T follicular helper cell (primary cell): ENCODE measurements at places on chromosomes 16 and 17.
A peak's percentile ranks its signal among the peaks of the same experiment; 100 is the strongest.

- no peak for DNase-seq
Observed at GRCh38 chr17:45405250-45406086, 27.2 kb downstream of the ARHGAP27 start.

DNA sequence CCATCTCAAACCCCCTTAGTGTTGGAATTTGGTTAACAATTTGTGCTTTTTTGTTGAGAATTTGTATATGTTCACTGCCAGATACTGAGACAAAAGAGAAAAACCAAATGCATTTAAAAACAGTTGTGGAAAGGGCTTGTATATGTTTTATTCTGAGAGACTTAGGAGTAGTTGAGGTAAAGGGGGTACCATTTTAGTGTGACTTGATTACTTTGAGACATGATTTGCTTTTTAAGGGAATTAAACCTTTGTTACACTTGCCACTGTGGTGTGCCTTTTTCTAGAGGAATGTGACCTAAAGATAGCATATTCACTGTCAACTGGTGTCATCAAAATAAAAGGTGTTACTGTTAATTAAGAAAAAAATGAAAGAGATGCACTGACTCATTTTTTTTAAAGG lies 4.5 kb downstream of the IGF2BP1 start:
- no peak for DNase-seq

DNA sequence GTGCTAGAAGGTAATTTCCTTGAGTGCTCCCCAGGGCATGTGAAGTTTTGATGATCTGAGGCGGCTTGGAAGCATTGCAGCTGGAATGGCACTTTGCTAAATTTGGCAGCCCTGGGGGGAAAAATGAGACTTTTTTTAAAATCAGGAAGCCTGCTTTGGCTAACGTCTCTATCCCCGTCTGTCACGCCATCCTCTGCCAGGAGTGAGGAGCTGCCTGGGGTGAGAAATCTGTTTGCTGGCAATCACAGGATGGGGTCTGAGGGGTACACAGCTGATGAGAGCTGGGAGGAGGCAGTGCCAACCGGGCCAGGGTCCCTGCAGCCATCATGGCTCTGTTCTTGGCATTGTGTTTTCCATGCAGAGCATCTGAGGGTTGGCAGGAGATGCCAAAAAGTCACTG lies 2.0 kb downstream of the ABCC12 start:
- no peak for DNase-seq

DNA sequence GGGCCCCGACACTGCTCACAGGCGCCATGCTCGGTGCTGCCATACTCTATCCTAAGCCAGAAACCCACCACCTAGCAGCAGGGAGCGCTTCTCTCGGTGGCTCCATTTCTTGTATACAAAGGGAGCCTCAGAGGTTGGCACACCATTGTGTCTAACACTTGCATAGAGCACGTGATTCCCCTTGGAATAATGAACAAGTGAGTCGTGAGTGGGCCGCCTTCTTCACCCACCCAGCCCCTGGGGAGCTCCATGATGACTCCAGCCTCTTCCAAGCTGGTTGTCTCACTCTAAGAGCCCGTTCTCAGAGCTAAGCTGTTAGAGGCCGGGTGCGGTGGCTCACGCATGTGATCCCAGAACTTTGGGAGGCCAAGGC lies 82.3 kb upstream of the ZNF469 start:
- DNase-seq: no peak

DNA sequence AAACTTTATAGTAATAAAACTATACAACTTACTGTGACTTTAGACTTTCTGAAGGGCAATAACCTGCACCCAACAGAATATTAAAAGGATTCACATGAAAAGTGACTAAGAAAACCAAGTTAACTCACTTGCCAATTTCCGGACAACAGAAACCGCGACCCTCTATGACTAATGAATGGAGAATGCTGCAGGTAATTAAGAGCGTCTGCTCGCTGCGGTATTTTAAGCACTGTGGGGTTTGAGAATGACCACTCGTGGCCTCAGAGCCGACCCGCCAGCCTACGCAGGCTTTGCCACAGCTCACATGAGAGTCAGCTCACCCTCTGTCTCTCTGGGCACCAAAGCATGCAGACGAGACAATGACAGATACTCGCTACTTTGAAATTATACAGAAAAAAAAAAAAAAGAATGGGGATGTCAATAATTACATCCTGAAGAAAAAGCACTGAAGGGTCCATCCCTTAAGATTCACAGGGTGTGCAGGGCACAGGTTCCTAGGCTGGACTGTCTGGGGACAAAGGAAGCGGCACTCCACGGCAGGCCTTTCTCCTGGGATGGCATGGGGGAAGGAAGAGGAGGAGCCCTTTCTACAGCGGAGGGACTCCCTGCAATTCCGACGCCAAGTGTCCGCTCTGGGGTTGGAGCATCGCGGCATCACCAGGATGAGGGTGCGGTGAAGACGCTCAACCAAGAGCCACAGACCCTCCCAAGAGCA lies 35.0 kb downstream of the ZCCHC14 start:
- DNase-seq: no peak

- no peak for DNase-seq
Observed at GRCh38 chr16:80836202-80836601, 31.8 kb upstream of the CDYL2 start.

GRCh38 chr17:66570447-66571195 lies 264.3 kb upstream of the CACNG5 start:
- no peak for DNase-seq

DNA sequence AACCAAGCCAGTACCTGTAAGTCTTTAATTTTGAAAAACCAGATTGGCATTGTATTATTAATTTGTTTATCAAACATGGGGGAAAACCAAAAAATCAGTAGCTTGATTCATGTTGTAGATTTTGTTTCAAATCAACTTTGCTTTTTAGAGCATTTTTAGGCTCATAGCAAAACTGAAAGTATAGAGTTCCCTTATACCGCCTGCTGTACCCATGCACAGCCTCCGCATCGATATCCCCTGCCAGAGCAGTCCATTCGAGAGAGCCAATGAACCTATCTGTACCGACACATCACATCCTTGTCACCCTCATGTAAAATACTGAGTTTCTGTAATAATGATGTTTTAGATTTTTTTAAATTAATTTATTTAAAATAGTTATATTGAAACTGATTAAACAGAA lies 16.2 kb upstream of the MRC2 start:
- DNase-seq: no peak

GRCh38 chr17:1871756-1872155 lies 42.0 kb downstream of the RPA1 start:
- DNase-seq: peak; percentile 27

DNA sequence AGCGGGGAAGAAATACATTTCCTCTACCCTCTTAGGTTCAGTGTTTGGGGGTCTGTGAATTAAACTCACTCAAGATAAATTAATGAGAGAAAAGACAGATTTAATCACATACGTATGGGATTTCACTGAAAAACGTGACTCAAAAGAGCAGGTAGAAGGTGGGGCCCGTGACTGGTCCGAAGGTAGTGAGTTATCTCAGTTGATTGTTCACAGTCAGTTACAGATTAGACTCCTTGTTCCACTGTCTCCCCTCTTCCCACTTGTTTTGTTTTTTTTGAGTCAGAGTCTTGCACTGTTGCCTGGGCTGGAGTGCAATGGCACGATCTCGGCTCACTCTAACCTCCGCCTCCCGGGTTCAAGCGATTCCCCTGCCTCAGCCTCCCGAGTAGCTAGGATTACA lies 301.2 kb downstream of the SEC14L1 start:
- no peak for DNase-seq

GRCh38 chr16:56931271-56931891 lies 561 bp upstream of the HERPUD1 start:
- DNase-seq: no peak

- no peak for DNase-seq
Observed at GRCh38 chr17:12429116-12429515, 236.6 kb upstream of the MYOCD start.

DNA sequence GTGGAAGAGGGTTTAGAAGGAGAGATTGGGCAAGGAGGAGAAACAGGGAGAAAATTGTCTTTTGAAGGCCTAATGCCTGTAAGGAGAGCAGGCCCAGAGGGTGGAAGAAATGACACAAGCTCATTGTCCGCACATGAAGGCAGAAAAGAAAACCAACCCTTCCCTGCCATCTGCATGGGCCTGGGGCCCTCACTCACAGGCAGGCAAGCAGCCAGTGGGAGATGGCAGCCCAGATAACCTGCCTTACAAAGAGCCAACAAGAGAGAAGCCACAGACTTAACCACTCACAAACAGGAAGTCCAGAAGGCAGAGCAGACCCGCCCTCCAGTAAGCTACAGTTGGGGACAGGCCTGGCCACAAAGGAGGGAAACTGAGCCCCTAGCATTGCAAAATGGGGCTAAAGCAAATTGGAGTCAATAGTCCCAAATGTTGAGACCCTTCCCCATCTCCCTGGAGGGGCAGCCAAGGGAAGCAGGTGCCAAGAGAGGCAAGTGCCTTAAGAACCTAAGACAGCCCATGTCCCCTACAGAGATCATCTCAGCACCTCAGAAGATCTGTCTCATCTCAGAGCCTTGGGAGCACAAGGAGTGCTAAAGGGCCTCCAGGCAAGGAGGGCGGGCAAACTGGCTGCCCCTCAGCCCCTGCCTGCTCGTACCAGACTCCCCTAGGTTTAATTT lies 7.3 kb upstream of the TSPOAP1 start:
- peak; percentile 60 for DNase-seq

DNA sequence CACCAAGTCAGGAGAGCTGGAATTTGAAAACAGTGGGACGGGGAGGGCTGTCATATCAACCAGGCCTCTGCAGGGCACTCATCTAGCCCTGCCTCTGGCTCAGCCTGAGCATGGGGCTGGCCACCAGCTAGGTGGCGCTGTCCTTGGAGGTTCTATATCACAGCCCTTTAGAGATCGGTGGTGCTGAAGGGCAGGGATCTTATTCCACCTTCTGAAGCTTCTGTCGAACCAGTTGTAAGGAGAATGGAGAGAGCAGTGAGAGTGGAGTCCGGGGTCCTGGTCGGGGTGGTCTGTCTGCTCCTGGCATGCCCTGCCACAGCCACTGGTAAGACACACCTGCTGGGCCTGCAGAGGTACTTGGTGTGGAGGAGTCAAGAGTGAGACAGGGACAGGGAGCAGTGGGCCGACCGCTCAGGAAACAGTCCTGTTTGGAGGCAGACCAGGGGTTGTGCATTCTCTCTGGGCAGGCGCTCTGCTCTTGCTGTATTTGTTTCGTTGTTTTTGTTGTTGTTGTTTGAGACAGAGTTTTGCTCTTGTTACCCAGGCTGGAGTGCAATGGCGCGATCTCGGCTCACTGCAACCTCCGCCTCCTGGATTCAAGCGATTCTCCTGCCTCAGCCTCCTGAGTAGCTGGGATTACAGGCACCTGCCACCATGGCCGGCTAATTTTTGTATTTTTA lies at the start of gene CES3:
Gene CES3 (plus strand): TSS at position 202 of the 680 bp plus-strand sequence. CDS start 42 bp downstream, at position 244.
- DNase-seq: peak; percentile 34

DNA sequence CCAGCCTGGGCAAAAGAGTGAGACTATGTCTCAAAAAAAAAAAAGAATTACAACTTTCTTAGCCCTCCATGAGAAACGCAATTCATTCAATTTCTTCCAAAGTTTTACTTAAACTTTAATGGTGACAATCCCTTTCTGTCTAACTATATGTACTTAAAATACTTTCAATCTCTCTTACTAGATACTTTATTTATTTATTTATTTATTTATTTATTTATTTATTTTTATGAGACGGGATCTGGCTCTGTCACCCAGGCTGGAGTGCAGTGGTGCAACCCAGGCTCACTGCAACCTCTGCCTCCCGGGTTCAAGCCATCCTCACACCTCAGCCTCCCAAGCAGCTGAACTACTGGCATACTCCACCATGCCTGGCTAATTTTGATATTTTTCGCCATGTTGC lies 108.1 kb downstream of the SPAG9 start:
- DNase-seq: no peak

- DNase-seq: no peak
Observed at GRCh38 chr17:52995881-52996280, 826.8 kb upstream of the KIF2B start.

DNA sequence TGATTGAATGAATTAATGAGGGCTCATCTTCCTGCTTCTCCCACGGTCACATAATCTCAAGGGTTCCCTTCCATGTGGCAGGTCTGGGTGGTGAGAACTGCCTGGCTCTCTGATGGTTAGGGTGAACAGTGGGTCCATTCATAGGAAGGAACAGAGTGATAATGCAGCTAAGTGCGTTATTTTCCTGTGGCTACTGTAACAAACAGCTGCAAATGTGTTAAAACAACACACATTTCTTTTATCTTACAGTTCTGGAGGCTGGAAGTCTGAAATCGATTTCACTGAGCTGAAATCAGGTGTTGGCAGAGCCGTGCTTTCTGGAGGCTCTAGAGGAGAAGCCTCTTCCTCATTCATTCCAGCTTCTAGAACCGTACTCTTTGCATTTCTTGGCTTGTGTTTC lies 95.3 kb downstream of the BMERB1 start:
- no peak for DNase-seq

GRCh38 chr17:50332196-50332595 lies 13.7 kb upstream of the XYLT2 start:
- DNase-seq: no peak

GRCh38 chr17:17463821-17464220 lies 13.0 kb upstream of the MED9 start:
- DNase-seq: no peak

- DNase-seq: no peak
Observed at GRCh38 chr17:73297934-73298861, 13.6 kb downstream of the CDC42EP4 start.

- no peak for DNase-seq
Observed at GRCh38 chr16:73006026-73006425, 41.9 kb downstream of the ZFHX3 start.

DNA sequence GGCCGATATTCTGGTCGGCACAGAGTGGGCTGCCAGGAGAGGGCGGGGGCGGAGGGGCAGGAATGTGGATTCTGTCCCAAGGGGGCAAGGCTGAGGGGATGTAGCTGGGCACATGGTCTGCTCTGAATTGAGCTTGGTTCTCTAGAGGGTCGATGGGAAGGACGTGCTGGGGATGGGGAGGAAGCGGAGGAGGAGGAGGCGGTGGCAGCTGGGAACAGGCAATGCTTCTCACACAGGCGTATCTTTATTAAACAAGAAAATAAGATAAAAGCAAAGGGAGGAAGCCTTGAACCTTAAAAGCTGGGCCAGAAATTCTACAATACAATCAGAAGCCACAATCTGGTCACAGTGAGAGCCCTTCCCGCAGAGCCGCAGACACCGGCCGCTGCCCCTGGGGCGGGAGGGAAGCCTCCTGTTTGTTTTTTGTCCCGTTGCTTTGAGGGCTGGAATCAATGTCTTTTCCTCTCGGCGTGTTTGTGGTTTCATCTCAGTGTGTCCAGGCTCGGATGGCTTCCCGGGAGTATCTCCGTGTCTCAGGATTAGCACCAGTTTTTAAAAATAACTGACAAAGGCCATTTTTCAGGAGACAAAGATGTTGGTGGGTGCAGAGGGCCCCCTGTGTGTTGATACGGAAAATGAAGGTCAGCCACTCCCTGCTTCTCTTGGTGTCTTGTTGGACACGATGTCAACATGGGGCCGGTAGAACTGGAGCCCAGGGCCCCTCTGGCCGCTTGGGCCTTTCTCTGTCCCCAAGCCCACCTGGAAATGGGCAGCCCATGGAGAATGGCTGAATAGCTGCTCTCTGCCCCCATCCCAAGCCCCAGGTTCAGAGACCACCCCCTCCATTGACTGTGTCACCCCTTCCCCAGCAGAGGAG lies 12.3 kb upstream of the SLC7A5 start:
- DNase-seq: no peak
